Activated T-cell treated with anti-CD3 and anti-CD28 coated beads for 1 hour (primary cell): ENCODE measurements at places on chromosomes 11 and 22.

GRCh38 chr11:57476757-57477506 is 16.6 kb downstream of the RTN4RL2 start:
- no peak for DNase-seq

- peak; percentile 29 for DNase-seq
These were observed at the start of gene C11orf68 for GRCh38 chr11:65918211-65919140. C11orf68 (minus strand) TSS chr11:65919062; CDS start chr11:65919031, 31 bp downstream.

GRCh38 chr11:47387944-47388696 is 9.8 kb upstream of the SPI1 start:
- no peak for DNase-seq

- no peak for DNase-seq
These were observed 23.3 kb downstream of the P4HA3 start for GRCh38 chr11:74288161-74288560.

DNA sequence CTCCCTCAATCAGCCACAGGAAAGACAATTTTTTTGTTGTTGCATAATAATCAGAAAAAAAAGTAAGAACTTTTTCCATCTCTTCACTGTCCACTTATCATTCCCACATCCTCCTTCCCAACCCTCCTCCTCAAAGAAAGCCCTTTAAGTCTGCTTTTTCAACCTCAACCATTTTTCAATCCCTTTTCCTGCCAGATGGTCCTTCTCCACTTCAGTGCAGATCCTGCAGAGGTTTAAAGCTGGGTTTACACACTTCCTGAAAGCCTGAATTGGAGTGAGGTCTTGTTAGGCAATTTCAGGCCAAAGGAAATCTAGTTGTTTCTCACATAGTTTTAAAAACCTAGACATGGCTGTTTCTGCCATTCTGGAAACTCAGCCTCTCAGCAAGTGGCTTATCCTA is 78.3 kb downstream of the RPL27A start:
- no peak for DNase-seq
